ENCODE measurements at places on chromosomes 7 and 10.

DNA sequence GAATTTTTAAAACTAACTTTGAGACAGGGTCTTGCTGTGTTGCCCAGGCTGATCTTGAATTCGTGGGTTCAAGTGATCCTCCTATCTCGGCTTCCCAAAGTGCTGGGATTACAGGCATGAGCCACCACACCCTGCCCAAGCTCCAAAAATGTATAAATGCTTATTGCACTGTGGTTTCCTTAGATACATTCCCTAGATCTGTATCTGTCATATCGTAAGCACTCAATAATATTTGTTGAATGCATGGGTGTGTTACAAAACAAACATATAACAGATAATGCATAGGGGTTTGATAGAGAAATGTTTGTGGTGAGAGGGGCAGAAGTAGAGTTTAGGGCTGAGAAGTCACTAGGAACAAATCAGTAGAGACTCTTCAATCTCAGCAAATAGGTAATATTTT, 955.3 kb upstream of the C7orf33 start:
- H3K4me3 ChIP-seq: no peak overlapping the region
- no peak overlapping the region for H3K27ac ChIP-seq
- H3K36me3 ChIP-seq: no peaks in the 10 kb centered on the region

DNA sequence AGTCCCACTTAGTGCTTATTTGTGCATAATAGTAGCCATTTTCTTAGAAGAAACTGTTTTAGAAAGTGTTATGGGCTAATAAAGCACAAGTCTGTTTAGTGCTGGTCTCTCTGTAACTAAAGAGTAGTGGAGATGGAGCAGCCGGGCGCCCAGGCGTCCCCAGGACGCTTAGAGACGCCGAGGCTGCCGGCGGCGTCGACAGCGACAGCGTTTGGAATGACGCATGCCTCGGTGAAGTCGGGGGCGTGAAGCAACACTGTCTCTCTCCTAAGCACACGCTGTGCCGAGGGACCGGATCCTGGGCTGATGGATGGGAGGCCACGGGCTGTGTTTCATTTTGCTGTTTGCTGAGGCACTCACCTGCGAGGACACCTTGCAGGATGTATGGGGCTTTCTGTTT, 588.6 kb upstream of the FOXK1 start:
- peaks cover 10% of the 10 kb centered on the region for H3K36me3 ChIP-seq
- no peak overlapping the region for H3K27ac ChIP-seq
- DNase-seq: no peak
- H3K4me1 ChIP-seq: no peaks in the 10 kb centered on the region

GRCh38 chr10:88791924-88792323, 10.6 kb upstream of the LIPM start:
- no peak overlapping the region for H3K4me3 ChIP-seq
- H3K27me3 ChIP-seq: no peaks in the 10 kb centered on the region
- H3K36me3 ChIP-seq: no peaks in the 10 kb centered on the region
- H3K4me1 ChIP-seq: no peaks in the 10 kb centered on the region

- DNase-seq: no peak
- H3K36me3 ChIP-seq: no peaks in the 10 kb centered on the region
- no peak overlapping the region for H3K4me3 ChIP-seq
- no peaks in the 10 kb centered on the region for H3K27me3 ChIP-seq
Measured at GRCh38 chr10:120732067-120732466, 119.1 kb upstream of the WDR11 start.

GRCh38 chr10:18214691-18215563, 74.7 kb downstream of the CACNB2 start:
- DNase-seq: peak; percentile 53
- no peaks in the 10 kb centered on the region for H3K27me3 ChIP-seq
- no peaks in the 10 kb centered on the region for H3K36me3 ChIP-seq
- no peaks in the 10 kb centered on the region for H3K4me1 ChIP-seq

- peaks cover 15% of the 10 kb centered on the region for H3K4me1 ChIP-seq
- no peak for DNase-seq
- H3K27me3 ChIP-seq: no peaks in the 10 kb centered on the region
- H3K36me3 ChIP-seq: peaks cover 88% of the 10 kb centered on the region
Measured at GRCh38 chr7:100884736-100885439, 4.6 kb downstream of the UFSP1 start.

- no peaks in the 10 kb centered on the region for H3K4me1 ChIP-seq
- no peak for DNase-seq
- H3K27me3 ChIP-seq: no peaks in the 10 kb centered on the region
Measured at GRCh38 chr7:12221414-12221813, 10.3 kb downstream of the TMEM106B start.

DNA sequence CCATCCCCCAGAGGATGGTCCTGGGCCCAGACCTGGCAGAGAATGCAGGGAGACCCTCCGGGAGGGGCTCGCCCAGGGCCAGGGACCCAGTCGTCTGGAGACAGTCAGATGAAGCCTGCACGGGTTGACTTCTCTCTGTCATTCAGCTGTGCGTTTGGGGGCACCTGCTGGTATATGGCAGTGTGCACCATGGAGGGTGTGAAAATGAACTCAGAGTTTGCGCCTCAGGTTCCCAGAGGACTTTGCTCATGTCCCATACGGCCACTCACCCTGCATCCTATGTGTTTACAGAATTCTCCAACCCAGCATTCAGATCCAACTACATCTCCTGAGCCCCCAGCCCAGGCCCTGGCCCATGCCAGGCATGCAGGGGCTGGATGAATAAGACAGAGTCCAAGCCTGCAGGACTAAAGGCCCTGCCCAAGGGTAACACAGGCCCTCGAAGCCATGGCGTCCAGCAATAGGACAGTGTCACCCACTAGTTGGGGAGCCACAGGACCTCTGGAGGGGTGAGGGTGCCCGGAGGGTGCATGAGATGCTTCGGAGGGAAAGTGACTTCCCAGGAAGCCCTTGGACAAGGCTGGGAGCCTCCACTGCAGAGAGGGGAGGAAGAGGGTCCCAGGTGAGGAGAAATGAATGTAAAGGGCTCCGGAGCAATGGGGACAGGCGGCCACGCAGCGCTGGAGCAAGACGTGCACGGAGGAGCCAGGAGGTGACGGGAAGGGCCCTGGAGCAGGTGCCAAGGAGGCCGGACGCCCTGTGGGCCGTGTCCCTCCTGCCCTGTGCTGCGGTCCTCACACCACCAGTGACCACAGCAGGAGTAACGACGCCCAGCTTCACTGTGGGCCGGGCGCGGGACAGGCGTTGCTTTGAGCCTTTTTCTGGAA, 36.3 kb downstream of the CALML3 start:
- no peak overlapping the region for H3K4me3 ChIP-seq
- DNase-seq: peak; percentile 65
- H3K4me1 ChIP-seq: peaks cover 59% of the 10 kb centered on the region

DNA sequence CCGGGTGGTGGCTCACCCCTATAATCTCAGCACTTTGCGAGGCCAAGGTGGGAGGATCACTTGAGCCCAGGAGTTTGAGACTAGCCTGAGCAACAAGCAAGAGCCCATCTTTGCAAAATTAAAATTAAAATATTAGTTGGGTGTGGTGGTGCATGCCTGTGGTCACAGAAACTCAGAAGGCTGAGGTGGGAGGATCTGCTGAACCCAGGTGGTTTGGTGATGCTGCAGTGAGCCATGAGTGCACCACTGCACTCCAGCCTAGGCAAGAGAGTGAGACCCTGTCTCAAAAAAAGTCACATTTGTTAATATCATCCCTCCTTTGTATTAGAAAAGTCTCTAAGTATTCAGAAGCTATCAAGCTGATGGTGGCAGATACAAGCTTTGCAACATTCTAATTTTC, 317.5 kb downstream of the ANKRD30A start:
- no peak overlapping the region for H3K27ac ChIP-seq
- H3K36me3 ChIP-seq: no peaks in the 10 kb centered on the region
- no peaks in the 10 kb centered on the region for H3K4me1 ChIP-seq
- no peak for DNase-seq

GRCh38 chr7:99497766-99498545, 2.1 kb downstream of the ZNF394 start:
- no peak for DNase-seq
- peak overlapping the region; percentile 90 for H3K4me3 ChIP-seq
- H3K27ac ChIP-seq: no peak overlapping the region

- no peaks in the 10 kb centered on the region for H3K27me3 ChIP-seq
- DNase-seq: no peak
- no peaks in the 10 kb centered on the region for H3K36me3 ChIP-seq
- H3K4me3 ChIP-seq: no peak overlapping the region
- no peak overlapping the region for H3K27ac ChIP-seq
Measured at GRCh38 chr10:26703974-26704373, 6.5 kb downstream of the PDSS1 start.

GRCh38 chr7:8192897-8193296, 69.1 kb downstream of the ICA1 start:
- no peaks in the 10 kb centered on the region for H3K27me3 ChIP-seq
- H3K4me3 ChIP-seq: no peak overlapping the region

GRCh38 chr10:97497572-97498075, 598 bp downstream of the MMS19 start:
- peak; percentile 88 for DNase-seq
- H3K27me3 ChIP-seq: no peaks in the 10 kb centered on the region
- H3K36me3 ChIP-seq: peaks cover 3% of the 10 kb centered on the region
- H3K4me1 ChIP-seq: peaks cover 15% of the 10 kb centered on the region
- peak overlapping the region; percentile 97 for H3K4me3 ChIP-seq

DNA sequence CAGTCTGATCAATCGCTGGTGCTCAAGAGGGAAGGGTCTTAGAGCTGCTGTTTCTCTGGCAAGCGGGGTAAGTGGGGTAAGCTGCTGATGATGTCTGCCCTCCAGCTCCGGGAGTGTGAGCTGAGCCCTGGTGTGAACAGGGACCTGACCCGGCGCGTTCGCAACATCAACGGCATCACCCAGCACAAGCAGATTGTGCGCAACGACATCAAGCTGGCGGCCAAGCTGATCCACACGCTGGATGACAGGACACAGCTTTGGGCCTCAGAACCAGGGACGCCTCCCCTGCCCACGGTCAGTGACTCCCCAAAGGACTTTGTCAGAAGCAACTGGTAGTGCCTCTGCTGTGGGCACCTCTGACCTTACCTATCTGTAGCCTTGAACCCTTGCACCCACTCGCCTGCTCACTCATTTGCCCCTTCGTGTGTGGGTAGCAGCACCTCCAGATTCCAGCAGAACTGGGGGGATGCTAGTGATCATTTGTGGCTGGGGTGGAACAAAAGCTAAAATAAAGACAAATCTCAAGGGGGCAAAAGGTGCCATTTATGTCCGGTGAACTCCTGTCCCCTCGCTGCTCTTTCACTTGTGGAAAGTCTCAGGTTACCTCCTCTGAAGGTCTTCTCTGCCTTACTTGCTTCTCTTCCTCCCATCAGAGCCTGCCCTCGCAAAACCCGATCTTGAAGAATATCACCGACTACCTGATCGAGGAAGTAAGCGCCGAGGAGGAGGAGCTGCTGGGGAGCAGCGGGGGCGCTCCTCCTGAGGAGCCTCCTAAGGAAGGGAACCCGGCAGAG, 3.2 kb downstream of the UFSP1 start:
- H3K27me3 ChIP-seq: no peaks in the 10 kb centered on the region
- H3K27ac ChIP-seq: no peak overlapping the region
- no peak overlapping the region for H3K4me3 ChIP-seq
- H3K4me1 ChIP-seq: peaks cover 31% of the 10 kb centered on the region
- no peak for DNase-seq

GRCh38 chr10:17432723-17433122, 21.7 kb downstream of the ST8SIA6 start:
- H3K27ac ChIP-seq: no peak overlapping the region
- no peaks in the 10 kb centered on the region for H3K36me3 ChIP-seq
- DNase-seq: no peak
- no peak overlapping the region for H3K4me3 ChIP-seq

GRCh38 chr10:34613491-34613890, 201.6 kb downstream of the PARD3 start:
- H3K36me3 ChIP-seq: no peaks in the 10 kb centered on the region
- DNase-seq: no peak
- no peaks in the 10 kb centered on the region for H3K4me1 ChIP-seq
- H3K4me3 ChIP-seq: no peak overlapping the region
- no peak overlapping the region for H3K27ac ChIP-seq
- H3K27me3 ChIP-seq: no peaks in the 10 kb centered on the region

- H3K4me1 ChIP-seq: peaks cover 17% of the 10 kb centered on the region
- no peaks in the 10 kb centered on the region for H3K27me3 ChIP-seq
- no peaks in the 10 kb centered on the region for H3K36me3 ChIP-seq
- H3K4me3 ChIP-seq: no peak overlapping the region
Measured at GRCh38 chr7:91949221-91950009, 8.8 kb downstream of the AKAP9 start.

DNA sequence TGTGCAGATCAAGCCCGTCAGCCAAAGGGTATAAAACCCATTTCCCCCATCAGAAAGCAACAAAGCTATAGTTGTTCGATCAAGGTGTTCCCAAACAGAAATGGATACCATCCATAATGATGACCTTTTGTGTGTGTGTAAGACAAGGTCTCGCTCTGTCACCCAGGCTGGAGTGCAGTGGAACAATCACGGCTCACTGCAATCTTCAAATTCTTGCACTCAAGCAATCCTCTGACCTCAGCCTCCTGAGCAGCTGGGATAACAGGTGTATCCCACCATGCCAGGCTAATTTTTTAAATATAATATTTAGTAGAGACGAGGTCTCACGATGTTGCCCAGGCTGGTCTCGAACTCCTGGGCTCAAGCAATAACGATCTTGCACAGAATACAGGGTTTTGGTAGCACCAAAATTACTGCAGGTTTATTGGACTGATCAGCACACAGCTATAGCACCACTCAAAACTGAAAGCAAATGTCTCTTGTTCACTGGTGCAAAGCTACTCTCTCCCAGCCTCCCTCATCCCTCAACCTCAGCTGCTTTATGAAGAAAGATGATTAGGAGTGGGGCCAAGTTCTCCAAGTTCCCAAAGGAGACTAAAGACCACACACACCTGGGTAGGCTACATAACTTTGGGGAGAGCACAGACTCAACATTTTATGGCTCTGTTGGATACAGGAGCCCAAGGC, 80.5 kb downstream of the ABI1 start:
- DNase-seq: no peak
- peaks cover 24% of the 10 kb centered on the region for H3K4me1 ChIP-seq
- H3K27ac ChIP-seq: no peak overlapping the region
- H3K27me3 ChIP-seq: no peaks in the 10 kb centered on the region
- no peak overlapping the region for H3K4me3 ChIP-seq

DNA sequence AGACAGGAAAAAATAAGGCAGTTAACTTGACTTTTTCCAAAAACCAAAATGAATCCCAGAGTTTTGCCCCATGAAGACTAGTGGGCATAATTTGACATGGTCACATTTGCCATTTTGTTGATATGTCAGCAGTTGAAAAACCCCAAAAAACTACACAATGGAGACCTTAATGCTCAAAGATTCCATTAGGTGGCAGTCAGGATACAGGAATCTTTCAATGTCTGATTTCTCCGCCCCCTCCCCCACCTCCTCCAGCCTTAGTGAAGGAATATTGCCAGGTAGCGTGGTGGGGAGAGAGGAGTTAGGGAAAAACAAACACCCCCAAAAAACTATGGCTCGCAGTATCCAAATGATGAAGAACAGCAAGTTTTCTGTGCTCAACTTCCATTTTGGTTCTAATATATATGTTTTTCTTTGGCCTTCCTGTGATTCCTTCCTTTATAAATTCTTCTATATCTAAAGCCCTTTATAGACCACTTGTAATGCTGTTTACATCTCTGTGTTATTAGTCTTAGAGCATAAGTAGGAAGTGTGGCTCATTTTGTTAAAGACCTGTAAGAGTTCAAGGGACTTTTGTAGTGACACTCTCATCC, 6.7 kb upstream of the SMNDC1 start:
- H3K4me3 ChIP-seq: no peak overlapping the region
- H3K27ac ChIP-seq: no peak overlapping the region

All from tibial artery (tissue), 4 donors.